ENCODE measurements at places on chromosomes 6 and 20. TPM values are rescaled to one million over a fixed set of nuclear protein-coding genes. Genes with fewer than 3 reads are reported as not detected.

The PRND gene
- not detected for total RNA-seq

The TRIM31 gene
- total RNA-seq = not detected

The MLN gene
- total RNA-seq = not detected

The SNAP91 gene
- not detected for total RNA-seq

The SEC63 gene
- 101 TPM for total RNA-seq

The PACRG gene
- total RNA-seq = not detected

The GSTA2 gene
- total RNA-seq = not detected

The BANF2 gene
- total RNA-seq = not detected

The SHLD1 gene
- 5.9 TPM for total RNA-seq

The C2 gene
- total RNA-seq = 2.4 TPM

The RRAGD gene
- 0.18 TPM for total RNA-seq

Data from PC-9 (cell line).